A549 treated with AZD2906 at 1 μM for 4 hours (cell line): ENCODE measurements at places on chromosomes 4 and X. TPM values are rescaled to one million over a fixed set of nuclear protein-coding genes. Genes with fewer than 3 reads are reported as not detected.

Gene XAGE2
- total RNA-seq = not detected in 5 replicates

Gene HTR2C
- not detected in 5 replicates for total RNA-seq

Gene NEXMIF
- total RNA-seq = 0.01 TPM in 4 of 5 replicates, not detected in the other

Gene PITX2
- 0.63 to 0.86 TPM (median 0.70 TPM) in 5 replicates for total RNA-seq
